ENCODE measurements at places on chromosomes 1 and 21.

DNA sequence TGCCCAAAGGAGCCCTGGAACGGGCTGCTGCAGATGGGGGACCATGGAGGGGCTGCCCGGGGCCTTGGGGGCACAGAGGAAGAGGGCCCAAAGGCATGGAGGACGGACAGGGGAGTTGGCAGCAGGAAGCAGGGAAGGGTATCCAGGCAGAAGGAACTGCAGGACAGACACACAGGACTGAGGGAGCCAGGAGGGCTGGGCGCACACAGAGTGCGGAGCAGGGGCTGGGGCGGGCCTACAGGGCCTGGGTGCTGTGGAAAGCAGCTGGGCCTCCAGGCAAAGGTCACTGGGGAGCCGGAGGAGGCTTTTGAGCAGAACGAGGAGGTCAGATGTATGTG, 28.1 kb downstream of the KRTAP10-1 start:
- no peak for DNase-seq

DNA sequence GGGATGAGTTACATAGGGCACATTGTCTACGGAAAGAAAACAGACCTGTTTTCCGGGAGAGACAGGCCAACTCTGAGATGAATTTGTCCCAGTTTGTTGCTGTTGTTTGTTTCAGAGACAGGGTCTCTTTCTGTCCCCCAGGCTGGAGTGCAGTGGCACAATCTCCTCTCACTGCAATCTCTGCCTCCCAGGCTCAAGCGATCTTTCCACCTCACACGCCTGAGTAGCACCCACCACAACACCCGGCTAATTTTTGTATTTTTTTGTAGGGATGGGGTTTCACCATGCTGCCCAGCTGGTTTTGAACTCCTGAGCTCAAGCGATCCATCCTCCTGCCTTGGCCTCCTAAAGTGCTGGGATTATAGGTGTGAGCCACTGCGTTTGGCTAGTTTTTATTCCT, 125.5 kb upstream of the ERRFI1 start:
- DNase-seq = no peak

DNA sequence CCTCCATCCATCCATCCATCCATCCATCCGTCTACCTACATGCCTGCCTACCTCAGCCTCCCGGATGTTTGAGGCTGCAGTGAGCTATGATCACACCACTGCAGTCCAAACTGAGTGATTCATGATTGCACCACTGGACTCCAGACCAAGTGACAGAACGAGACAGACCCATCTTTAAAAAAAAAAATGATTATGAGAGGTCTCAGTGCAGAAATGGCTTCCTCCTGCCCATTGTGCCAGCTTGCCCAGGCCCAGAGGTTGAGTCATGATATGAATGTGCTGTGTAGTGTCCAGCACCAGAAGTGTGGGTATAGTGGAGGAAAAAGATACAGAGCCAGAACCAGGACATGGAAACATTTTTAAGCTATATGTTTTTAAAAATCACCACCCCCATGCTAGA, 149.9 kb downstream of the KIF26B start:
- DNase-seq = no peak

- DNase-seq = no peak
Observed at GRCh38 chr1:64984737-64985136, 18.4 kb upstream of the JAK1 start.

DNA sequence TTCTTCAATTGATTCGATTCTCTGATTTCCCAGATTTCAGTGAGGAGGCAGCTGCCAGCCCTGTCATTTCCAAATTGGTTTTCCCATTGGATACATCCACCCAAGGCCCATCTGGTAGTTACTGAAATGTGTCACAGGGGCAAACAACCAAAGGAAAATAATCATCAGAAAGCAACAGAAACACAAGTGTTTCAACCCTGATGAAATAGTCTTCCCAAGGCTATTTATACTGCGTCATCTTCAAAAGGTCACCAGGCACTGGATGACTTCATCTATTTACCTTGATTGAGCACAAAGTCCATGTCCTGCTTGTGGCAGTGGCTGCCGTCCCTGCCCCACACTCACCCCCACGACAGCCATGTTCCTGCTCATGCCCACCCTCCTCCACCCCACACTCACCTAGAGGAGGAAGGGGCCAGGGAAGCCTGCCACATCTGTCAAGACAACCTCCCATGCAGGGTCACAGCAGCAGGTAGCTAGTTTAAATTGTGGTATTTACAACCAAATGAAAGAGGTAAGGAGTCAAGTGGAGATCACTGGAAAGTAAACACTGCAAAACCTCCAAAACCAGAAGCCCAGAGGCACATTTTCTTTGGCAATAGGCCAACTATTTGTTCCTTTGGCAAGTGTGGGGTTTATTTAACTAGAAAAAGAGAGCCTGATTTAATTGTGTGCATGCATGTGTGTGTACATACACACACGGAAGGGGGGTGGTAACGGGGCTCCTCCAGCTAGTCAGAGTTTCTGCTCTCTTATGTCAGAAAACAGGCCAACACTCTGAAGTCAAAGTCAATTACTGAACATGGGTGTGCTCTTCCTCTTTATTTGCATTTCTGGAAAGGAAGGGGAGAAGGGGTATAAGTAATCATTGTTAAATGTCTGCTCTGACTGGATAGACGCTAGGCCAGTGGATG, 49.5 kb upstream of the RAB4A start:
- no peak for DNase-seq

DNA sequence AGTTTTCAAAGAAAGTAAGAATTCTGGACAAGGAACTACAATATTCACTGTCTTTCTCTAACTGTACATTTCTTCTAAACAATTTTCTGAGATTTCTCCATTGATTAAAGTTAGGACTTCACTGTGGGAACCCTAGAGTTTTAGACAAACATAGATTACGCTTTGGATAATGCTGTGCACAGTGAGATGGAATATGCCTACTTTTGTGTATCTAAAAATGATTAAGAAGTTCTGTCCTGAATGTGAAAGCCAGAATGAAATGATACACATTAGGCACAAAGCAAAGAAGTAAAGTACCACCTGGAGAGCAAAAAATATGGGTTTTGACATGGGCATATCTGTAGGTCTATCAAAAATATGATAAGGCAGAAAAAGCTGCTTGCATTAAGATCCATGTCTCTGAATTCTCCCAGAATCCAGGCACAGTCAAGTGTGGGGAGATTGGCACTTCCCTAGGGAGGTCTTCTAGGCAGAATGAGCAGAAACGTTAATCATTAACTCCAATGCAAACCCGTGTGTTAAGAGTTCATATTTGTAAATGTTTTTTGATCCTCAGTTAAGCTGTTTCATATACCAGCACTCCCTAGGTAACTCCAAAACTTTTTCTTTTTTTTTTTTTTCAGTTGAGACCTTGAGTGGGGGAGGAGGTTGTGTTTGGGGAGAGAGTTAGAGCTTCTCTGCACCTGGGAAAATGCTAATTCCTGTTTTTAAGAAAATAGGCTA, 467.1 kb downstream of the LMO4 start:
- no peak for DNase-seq

- no peak for DNase-seq
Observed at GRCh38 chr1:178364782-178365181, 132.0 kb downstream of the CLEC20A start.

DNA sequence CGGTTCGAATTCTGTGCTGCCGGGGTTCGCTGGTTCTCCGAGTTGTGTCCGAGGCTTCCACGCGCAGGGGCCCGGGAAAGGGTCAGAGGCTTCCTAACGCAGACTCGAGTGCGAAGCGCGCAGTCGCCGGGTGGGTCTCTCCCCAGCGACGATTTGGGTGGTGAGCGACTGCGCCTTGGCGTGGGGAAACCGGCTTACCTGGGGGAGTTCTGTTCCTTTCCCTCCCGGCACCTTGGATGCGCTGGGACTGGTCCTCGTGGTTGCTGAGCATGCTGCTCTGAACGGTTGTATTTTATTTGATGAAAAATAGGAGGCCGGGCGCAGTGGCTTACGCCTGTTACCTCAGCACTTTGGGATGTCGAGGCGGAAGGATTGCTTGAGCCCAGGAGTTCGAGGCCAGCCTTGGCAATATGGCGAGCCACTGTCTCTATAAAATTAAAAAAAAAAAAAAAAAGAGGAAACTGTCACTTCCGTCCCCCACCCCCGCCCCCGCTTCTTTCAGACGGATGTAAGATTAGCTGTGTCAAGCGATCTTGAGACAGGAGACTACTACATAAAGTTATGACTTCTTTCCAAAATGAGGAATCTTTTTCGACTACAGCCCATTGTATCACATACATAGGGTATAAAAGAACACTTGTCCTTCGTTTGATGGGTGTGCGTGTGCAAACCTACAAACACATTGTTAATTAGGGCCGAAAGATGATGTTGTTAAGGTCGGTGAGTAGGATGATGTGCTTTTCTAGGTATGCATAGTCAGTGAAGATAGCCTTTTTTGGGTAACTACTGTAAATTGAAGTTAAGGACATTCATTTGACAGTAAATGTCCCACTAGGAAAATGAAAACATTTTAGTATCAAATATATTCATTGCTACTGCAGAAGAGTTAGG, at the start of gene CCDC18:
TSS of gene CCDC18 (plus strand) at position 2 of the 891 bp plus-strand sequence. CDS start 2,638 bp downstream, outside the sequence.
- peak; percentile 69 for DNase-seq

- DNase-seq = no peak
Observed at GRCh38 chr21:26847002-26847401, 1.8 kb upstream of the ADAMTS1 start.

- no peak for DNase-seq
Observed at GRCh38 chr1:244458781-244459180, 2.3 kb upstream of the CATSPERE start.

- no peak for DNase-seq
Observed at GRCh38 chr1:173095632-173096031, 44.9 kb upstream of the TNFSF18 start.

DNA sequence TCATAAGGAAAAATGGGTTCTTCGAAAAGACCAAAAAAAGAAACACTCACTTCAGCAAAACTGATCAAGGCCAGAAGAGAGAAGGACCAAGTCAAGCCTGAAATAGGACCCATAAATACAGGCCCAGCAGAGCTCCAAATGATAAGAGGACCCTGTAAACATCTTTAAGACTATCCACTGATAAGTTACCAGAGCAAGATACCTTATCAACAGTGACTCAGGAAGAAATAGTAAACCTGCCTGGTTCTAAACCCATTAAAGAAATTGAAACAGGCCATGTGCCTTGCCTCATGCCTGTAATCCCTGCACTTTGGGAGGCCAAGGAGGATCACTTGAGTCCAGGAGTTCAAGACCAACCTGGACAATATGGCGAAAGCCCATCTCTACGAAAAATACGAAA, 81.8 kb upstream of the ERRFI1 start:
- no peak for DNase-seq

- no peak for DNase-seq
Observed at GRCh38 chr1:93694819-93695218, 13.2 kb upstream of the BCAR3 start.

DNA sequence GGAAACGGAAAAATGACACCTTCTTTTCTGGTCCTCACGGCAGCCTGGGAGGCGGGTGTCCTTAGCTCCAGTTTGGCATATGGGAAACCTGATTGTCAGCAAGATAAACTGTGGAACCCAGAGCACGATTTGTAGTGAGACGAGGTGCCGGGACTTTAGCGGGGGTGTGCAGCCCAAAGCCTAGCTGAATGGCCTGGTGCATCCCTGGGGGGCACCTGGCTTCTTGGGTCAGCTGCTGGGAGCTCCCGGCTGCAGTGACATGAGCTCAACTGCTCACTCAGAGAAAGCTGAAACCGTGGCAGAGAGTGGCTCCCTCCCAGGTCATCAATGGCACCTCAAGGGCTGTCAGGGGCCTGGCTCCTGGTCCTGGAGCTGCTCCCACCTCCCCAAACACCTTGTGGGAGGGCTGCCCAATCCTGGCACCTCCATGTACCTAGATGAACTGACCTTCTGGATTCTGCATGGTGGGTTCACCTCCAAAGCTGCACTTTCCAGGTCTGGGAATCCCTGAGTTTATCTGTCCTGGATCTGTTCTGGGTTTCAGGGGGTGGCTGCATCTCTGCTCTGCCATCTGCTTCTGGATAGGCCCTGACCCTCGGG, 260.5 kb downstream of the MATN1 start:
- no peak for DNase-seq

- DNase-seq = no peak
Observed at GRCh38 chr21:28252928-28253327, 739.7 kb downstream of the LTN1 start.

- no peak for DNase-seq
Observed at GRCh38 chr1:55500601-55501000, 285.4 kb upstream of the USP24 start.

- no peak for DNase-seq
Observed at GRCh38 chr1:234525099-234525799, 46.3 kb upstream of the TARBP1 start.

DNA sequence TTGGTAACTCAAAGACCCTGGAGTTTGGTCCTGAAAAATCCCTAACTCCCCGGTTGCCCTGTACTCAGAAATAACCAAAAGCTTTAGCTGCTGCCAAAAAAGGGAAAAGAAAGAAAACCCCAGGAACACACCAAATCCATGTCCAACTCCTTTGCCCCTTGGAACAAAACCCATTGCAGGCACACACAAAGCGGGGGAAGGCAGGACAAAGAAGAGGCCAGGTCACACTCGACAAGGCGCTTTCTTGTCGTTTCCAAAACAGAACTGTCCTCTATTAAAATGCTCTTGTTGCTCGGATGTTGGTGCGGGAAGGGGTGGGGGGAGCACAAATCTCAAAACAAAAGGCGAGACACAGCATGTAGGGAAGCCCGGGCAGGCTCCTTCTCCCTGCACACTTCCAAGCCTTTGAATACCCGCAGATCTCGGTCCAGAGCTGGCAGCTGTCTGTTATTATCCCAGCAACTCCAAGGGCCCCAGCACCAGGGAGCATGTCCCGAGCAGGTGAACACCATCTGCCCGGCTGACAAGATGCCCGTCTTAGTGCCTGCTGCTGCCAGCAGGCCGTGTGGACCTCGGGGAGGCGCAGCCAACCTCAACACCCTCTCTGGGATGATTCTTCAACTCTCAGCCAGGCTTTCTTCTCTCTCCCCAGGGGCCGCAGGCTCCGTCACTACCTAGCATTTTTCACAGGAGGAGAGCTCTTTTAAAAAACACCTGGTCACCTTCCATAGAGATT, 96.4 kb downstream of the SSBP3 start:
- DNase-seq = no peak

GRCh38 chr21:14210738-14211137, at the start of gene LIPI:
LIPI (minus strand) TSS chr21:14210955; CDS start chr21:14210845, 110 bp downstream.
- DNase-seq = no peak

GRCh38 chr21:38297194-38297631, 40.4 kb downstream of the KCNJ15 start:
- no peak for DNase-seq

DNA sequence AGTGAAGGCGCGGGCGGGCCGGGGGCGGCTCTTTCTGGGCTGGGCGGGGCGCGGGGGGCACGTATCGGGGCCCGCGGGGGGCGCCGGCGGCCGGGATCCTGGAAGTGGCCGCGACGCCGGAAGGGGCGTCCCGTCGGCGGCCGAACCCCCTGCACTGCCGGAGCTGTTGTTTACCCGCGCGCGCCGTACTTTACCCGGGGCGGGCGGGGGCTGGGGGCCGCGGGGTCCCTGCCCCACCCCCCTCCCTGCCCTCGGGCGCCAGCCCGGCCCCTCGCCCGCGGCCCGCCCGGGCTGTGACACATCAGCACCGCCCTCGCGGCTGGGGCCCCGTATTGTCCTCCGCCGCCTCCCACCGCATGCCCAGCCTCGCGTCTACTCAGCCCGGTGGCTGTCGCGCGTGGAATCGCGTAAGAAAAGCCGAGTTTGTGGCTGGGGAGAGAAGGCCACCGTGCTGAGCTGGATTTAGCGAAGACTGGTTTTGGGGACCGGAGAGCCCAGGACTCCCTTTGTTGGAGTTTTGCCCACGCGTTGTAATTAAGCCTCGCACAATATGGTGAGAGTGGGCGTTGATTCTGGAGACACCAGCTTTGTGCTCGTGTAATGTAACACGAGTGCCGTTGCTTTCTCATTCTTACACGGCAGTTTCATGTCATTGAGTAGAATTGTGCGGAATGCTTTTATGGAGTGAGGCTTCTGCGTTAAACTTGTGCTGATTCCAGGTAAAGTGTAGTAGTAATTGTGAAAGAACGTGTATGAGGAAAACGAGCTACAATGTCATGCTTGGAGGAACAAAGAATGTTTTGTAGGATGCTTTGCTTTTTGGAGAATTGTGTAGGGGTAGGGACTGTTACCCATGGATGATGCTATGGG, 559 bp downstream of the BACH1 start:
- DNase-seq = peak; percentile 67
